Stimulated activated CD4-positive, alpha-beta T cell treated with anti-CD3 and anti-CD28 coated beads, Interleukin-1b, Interleukin-23, amount 100 ng/mL, for 1 hour (primary cell): ENCODE measurements at places on chromosomes 5 and 9.

GRCh38 chr9:71765693-71766092, 2.6 kb downstream of the CEMIP2 start:
- no peak for DNase-seq

DNA sequence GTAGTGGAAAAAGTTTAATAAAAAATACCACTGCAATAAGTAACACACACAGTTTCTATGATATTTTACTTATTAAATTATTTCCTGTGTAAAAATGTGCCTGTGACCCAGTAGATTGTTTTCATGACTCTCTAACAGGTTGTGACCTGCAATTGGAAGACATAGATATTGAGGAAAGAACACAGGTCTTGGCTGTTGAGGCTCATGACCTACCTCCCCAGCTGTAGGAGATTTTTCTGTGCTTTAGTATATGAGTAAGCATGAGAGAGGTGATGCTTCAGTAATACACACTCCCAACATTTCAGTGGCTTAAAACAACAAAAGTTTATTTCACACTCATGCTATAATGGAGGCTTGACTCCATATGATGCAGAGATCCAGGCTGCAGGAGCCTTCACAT, 47.3 kb upstream of the TNC start:
- DNase-seq, result no peak

GRCh38 chr5:134246771-134247427, 21.0 kb upstream of the PPP2CA start:
- DNase-seq, result no peak

- no peak for DNase-seq
Observed at GRCh38 chr9:111542497-111543254, 17.7 kb downstream of the ZNF483 start.

GRCh38 chr9:105121861-105122430, 122.5 kb upstream of the SLC44A1 start:
- no peak for DNase-seq
